ENCODE measurements at places on chromosomes 4 and X. TPM values are rescaled to one million over a fixed set of nuclear protein-coding genes. Genes with fewer than 3 reads are reported as not detected.

ALPK1 gene
- total RNA-seq, result 26.3 TPM

CLGN gene
- 1.8 TPM for total RNA-seq

SASH3 gene
- total RNA-seq, result not detected

IL13RA2 gene
- total RNA-seq, result 0.74 TPM

TLL1 gene
- 1.5 TPM for total RNA-seq

WWC2 gene
- 64.1 TPM for total RNA-seq

GPR143 gene
- total RNA-seq, result 7.3 TPM

UGT2B17 gene
- not detected for total RNA-seq

SYTL5 gene
- 1.7 TPM for total RNA-seq

- DNase-seq, result no peak
Measured at GRCh38 chrX:46716796-46717195, 42.1 kb downstream of the SLC9A7 start.

DNA sequence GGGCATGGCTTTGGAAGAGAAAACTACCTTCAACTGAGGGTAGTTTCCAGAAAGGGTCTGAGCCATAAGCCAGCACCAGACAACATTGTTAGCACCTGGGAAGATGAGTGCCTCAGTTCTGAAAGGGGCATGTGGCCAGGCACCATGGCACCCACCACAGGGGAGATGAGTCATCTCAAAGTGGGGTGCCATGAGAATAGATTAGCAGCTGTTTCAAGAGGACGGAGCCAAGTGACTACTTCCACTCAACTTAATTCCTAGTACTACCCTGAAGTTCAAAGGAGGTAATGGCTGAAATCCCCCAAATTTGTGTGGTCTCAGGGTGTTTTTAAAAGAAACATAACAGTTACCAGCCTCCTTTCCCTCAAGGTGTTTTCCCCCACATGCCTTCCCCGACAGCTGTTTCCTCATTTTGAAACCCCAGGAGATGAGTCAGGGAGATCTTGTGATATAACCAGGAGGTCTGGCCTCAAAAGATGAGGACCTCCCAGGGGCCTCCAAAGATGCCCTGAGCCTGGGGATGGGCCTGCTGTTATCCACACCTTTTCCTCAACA is 27.8 kb upstream of the FTHL17 start:
- no peak for DNase-seq

- DNase-seq, result no peak
Measured at GRCh38 chr4:158869001-158869400, 100.2 kb downstream of the FNIP2 start.

GRCh38 chrX:41336447-41336846 is 2.5 kb downstream of the DDX3X start:
- DNase-seq, result no peak

GRCh38 chr4:102139132-102139573 is 206.1 kb downstream of the SLC39A8 start:
- no peak for DNase-seq

DNA sequence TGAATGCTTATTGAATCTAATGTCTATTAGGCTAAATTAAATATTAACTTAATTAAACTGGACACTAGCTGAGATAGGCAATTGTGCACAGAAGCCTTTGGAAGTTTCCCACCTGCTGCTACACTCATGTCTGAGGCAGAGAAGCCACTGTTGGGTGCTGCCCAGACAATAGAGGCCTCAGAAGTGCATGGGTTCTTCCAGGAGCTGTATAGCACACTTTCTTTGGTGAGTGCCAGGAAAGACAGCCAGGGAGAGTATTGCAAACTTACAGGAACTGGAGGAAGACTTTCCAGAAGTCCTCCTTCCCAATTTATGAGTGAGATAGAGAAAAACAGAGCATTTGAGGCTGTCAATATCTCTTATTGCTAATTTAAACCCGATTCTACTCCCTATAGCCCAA is 89.9 kb downstream of the GPAT3 start:
- DNase-seq, result no peak

DNA sequence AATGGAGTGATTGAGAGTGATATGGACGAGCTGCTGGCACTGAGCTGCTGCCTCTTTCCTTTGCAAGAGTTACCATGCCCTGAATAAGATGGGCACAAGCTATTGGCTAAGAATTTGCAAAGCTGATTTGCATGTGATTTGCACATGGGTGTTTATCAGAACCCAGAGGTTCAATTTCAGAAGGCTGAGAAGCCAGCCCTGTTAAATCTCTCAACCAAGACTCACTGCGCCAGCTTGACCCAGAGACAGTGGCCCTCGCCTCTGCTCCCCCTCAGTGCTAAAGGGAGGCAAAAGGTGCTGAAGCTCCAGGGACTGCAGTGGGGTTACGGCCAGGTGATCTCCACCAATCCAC is 701 bp downstream of the ARHGAP4 start:
- no peak for DNase-seq

DNA sequence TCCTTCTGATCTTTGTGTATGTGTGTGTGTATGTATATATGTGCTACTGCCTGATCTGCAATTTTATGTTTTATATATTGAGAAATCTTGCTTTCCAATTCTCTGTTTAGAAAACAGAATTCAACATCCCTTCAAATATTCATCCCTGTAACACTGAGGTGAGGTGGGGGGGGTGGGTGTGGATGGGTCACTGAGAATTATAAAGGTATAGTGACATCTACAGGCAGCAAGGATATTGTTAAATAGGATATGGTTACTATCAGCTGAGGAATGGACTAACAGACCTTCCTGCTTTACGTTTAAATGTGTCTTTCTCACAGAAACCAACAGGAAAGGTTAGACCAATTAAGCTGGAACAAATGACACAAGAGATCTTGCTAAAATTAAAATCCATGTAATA is 19.0 kb upstream of the MAGEB2 start:
- DNase-seq, result no peak

DNA sequence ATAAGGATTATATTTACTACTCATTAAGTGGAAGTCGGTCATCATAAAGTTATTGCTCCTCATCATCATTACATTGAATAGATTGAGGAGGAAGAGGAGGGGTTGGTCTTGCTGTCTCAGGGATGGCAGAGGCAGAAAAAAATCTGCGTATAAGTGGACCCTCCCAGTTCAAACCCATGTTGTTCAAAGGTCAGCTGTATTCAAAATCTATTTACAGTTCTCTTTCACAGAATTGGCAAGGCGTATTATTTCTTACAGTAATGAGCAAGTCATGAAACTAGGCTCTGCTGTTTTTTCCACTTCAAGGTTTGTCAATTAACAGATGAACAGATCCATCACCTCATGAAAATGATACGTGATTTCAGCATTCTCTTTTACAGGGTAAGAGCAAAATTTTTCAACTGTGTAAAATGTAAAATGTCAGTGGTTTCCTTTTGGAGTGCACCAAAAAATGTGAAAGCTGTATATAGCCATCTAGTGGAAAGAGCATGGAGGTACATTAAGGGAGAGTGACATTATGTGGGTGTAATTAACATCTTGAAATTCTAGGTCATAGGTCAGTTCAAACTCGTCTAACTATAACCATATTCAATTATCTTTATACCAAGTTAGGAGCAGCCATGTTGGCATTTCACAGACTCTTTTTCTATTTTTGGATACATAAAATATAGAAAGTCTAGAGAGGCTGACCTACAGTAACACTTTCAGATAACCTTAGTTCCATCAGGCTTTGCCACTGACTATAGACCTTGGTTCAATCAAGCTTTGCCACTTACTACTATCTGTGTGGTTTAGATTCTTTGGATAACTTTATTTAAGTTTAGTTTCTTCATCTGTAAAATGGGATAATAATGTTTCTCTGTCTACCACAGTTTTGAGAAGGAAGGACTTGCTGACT is 30.1 kb downstream of the NEIL3 start:
- no peak for DNase-seq

GRCh38 chr4:101282076-101282844 is 65.1 kb downstream of the PPP3CA start:
- no peak for DNase-seq

- DNase-seq, result no peak
Measured at GRCh38 chr4:29805245-29805644, 914.9 kb upstream of the PCDH7 start.

DNA sequence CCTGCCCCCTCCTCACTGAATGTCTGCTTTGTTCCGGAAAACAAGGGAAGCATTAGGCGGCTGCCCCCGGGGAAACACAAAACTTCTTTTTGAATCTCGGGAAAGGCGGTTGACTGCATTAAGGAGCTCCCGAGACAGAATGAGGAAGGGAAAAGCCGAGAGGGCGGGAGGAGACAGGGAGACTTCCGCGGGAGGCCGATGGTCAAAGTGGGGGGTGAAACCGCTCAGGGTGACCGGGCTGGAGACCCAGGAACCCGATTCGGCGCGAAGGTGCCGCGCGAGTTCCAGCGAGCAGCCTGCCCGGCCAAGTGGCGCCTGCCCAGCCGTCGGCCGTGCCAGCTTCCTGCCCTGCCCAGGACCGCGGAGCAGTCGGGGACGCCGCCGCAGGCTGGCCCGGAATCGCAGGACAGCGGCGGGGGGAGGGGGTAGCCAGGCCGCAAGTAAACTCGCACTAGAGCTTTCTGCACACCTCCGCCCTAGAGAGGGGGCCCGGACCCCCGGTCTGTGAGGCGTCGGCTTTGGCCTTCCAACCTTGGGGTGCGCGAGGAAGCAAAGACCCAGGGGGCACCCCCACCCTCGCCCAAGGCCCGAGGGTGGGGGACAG is 55.1 kb upstream of the BCOR start:
- DNase-seq, result no peak

GRCh38 chr4:111986095-111986494 is 159.2 kb upstream of the FAM241A start:
- DNase-seq, result no peak

- no peak for DNase-seq
Measured at GRCh38 chr4:143178923-143179322, 5.8 kb upstream of the USP38 start.

- no peak for DNase-seq
Measured at GRCh38 chr4:107318078-107318477, 282.0 kb upstream of the DKK2 start.

DNA sequence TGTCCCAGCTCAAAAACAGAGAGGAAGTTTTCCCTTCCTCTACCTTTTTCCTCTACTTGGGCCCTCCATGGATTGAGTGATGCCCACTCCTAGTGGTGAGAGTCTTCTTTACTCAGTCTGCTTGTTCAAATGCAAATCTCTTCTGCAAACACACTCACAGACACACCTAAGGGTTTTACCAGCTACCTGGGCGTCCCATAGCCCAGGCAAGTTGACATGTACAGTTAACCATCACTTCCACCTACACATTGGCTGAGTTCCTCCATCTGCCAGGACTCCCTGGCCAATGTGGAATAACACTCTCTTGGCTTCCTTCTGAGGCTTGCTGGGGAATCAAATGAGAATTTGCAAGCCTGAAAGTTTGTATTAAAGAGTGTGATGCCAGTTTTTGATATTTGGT is 45.7 kb upstream of the DHRSX start:
- no peak for DNase-seq

- no peak for DNase-seq
Measured at GRCh38 chrX:109952050-109952449, 50.9 kb upstream of the TMEM164 start.

DNA sequence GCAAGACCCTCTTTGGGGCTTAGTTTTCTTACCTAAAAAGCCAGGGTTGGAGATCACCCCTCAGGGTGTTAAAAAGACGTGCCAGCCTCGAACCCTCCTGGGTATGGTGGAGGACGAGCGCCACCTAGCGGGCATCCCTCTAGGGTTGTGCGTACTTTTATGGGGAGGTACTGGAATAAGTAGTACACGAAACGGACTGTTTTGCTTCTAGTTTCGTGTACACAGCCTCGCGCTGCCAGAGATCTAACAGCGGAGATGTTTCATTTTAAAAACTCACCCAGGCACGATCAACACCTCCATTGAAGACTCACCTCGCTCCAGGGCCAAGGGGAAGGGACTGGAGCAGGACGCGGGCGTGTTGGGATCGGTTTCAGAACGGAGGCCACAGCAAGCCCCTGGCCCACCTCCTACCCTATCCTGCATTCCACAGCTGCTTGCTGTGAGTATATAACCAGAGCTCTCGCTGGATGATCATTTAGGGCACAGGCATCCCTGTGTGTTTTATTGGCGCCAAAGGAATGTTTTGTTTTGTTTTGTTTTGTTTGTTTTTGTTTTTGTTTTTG is 4.8 kb upstream of the NKX3-2 start:
- peak; percentile 94 for DNase-seq

GRCh38 chr4:117383468-117383867 is 298.1 kb upstream of the TRAM1L1 start:
- no peak for DNase-seq

DNA sequence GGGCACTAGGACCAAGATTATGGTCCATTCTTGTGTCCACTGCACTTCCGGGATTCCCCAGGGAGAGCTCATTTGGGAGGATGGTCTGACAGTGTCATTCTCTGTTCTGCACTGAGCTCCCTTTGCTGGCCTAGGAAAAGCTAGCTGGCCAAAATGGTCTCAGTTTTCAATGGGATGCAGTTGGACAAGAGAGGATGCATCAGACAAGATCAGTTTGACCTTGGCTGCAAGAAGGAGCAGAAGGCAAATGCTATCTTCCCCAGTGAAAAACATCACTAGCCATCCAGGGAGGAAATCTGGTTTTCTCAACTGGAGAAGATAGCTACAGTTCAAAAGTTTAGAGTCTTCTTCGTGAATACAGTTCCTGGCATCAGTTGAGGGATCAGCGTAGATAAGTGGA is 221.1 kb downstream of the PTTG2 start:
- DNase-seq, result no peak

DNA sequence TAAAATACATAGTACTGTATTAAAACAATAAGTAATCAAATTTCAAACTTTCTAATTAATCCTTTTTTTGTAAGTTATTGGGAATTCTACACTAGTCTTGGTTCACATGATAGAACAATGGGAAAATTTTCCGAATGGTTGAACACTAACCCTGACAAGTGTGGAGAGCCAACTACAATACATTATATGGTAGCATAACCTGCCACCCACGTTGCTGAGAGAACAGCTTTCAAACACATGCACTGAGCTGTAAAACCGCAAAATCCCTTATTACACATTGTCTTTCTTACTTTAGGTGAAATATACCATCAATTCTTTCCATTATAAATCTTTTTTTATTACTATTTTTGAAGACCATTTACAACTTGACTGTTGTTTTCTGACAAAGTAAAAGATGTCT is 54.7 kb downstream of the ANAPC10 start:
- DNase-seq, result no peak

DNA sequence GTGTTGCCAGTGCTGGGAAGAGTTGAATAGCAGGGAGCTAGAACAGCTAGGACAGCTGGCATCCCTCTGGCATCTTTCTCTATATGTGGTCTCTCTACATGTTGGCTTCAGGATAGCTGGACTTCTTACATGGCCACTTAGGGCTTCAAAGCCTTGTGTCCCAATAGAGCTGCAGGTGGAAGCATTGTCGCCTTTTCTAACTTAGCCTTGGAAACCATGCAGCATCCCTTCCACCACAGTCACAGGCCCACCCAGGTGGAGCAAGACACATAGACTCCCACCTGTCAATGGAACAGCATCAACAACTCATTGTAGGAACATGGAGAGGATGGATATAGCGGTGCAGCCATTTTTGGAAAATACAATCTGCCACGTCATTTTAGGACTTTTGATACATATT is 149.0 kb downstream of the AASDH start:
- no peak for DNase-seq

- no peak for DNase-seq
Measured at GRCh38 chr4:174037631-174038030, 245.8 kb downstream of the FBXO8 start.
